ENCODE measurements at places on chromosomes 1 and 21.

- DNase-seq = no peak
These were observed 138.8 kb downstream of the NTMT2 start for GRCh38 chr1:170284512-170284911.

- DNase-seq = no peak
These were observed 22.8 kb downstream of the MYOM3 start for GRCh38 chr1:24089027-24089742.

DNA sequence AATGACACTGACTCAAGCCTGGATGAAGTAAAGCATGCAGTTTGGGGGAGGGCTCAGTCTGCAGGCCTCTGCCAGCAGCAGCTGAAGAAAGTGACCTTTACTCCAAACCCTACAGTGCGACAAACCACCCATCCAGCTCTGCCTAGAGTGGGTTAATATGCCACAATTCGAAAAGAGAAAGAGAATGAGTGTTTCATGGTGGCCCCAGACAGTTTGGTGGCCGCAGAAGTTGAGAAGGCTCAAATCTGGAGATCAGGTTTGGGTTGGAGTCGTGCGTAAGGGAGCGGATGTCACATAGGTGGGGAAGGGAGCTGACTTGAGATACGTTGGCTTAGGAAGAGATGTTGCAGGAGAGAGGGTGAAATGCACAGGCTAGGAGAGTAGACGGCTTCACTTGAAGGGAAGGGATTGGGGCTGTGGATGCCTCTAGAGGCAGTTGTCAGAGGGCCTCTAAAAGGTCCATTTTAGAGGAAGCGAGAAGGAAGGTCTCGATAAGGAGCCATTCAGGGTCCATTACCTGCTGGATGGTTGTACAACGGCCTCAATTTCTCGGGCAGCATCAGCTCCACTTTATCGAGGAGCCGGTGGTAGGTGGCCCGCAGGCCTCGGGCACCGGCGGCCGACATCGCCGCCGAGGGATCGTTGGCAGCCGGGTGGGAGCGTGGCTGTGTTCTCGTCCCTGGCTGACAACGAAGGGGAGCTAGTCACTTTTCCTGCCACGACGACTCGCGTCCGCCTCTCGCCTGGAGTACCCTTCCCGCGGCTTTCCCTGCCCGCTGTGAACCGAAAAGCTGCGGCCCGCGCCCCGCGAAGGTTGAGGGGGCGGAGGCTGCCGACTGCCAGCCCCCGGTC lies 1.0 kb upstream of the DCAF6 start:
- peak; percentile 60 for DNase-seq

- DNase-seq = no peak
These were observed 38.5 kb downstream of the MACO1 start for GRCh38 chr1:25469177-25469576.

DNA sequence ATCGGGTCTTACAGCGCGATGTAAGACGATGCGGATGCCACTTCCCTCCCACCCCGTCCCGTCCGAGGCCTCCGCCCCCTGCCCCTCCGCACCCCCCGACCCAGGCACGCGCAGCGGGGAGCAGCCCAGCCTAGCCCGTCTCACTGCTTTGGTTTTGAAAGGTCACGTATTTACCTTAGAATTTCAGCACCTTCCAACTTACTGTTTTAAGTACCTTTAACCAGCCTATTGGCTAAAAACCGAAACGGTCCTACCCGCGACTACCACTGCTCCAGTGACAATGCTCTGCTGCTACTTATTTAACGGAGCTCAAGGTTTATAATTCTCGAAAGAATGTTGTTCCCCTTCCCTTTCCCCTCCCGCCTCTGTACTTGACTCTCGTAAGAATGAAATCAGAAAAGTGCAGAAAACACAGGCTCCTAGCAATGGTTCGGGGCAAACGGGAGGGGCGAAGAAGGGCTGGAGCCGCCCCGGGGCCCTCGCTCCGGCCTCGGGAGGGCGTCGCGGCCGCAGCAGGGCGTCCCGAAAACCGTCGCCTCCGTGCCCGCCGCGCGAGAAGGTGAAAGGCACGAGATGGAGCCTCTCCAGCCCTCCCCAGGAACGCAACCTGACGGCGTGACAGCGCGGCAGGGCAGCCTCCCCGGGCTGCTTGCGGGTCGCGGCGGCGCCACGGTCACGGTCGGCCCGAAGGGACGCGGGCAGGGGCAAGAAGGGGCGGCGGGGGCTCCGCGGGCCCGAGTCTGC lies 667 bp downstream of the TMEM50B start:
- peak; percentile 61 for DNase-seq

- DNase-seq = no peak
These were observed 43.6 kb upstream of the EDN2 start for GRCh38 chr1:41528106-41528505.

GRCh38 chr1:218878369-218878768 lies 295.3 kb upstream of the LYPLAL1 start:
- DNase-seq = no peak

DNA sequence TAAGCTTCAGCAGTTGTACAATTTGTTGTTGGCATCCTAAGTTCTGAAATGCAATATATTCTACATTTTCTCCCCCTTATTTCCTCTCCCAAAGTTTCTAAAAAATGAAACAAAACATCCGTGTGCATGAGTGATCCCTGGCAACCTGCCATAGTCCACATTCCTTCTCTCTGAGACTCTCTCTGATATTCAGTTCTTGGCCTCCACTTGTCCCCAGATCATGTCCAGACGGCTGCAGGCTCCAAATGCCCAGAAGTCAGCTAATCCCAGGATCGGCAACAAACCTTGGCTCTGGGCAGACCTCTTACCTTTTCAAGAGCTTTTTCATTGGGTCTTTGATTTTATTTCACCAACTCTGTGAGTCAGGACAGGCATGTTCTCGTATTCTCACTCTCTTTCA lies 187.8 kb downstream of the ETS2 start:
- no peak for DNase-seq

DNA sequence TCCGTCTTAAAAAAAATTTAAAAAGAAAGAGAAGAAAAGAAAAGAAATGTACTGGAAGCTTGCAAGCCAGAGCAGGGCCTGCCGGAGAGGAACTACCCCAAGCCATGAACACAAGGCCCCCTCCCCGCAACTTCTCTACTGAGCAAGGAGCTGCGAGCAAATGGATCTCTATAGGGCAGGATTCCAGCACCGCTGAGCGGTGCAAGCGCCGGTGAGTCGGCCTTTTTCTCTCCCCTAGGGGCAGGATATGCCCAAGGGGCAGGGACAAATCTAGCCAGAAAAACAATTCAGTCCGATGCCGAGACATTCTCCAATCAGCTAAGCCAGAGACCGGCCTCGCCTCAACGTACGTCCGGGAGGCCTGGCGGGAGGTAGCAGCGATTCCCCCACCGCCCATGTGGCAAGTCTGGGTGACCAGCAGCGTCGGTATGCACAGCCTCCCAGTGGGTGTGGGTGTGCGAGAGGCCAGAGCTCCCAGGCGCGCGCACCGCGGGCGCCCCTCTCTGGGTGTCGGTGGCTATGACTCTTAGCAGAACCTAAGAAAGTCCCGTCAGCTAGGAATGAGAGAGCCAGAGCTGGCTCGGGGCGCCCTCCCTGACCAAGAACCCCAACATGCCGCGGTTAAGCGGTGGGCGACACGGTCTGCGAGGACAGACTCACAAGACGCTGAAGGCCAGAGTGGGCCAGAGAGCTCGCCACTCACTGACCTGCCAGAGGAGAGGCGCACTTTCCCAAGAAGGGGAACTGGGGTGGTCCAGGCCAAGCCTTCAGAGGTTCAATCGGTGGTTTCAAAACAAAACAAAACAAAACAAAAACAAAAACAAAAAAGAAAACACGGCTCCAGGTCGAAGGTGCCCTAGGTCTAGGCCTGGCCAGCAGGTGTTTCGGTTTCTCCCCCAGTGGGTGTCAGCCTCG lies 1.9 kb downstream of the CSMD2 start:
- peak; percentile 34 for DNase-seq

- DNase-seq = no peak
These were observed 1.7 kb downstream of the ISG15 start for GRCh38 chr1:1014799-1015681.

DNA sequence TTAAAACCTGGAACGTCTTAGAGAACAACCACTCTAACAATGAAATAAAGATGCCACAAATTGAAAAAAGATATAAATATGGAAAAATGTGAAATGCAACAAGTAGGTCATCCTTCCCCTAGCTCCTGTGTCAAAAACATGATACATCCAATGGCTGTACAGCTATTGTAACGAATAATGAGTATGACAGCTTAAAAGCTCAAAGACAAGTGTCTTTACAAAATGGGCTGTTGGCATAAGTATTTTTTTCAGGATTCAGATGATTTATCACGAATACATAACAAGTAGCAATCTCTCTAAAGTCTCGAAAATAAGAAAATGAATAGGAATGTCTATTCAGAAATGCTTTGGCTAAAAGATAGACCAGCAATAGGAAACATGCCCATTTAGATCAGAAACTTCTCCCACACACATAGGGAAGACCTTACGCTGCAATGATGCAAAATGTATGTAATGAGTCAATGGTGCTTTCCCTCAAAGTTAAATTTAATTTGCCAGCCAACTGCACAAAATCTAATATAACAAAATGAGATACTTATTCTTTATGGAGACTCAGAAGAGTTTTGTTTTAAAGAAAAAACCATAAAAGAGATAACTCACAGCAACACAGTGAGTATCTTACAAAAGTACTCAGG lies 8.3 kb downstream of the TGFBR3 start:
- DNase-seq = no peak

- DNase-seq = no peak
These were observed 129.3 kb upstream of the KIF26B start for GRCh38 chr1:245025525-245025924.

DNA sequence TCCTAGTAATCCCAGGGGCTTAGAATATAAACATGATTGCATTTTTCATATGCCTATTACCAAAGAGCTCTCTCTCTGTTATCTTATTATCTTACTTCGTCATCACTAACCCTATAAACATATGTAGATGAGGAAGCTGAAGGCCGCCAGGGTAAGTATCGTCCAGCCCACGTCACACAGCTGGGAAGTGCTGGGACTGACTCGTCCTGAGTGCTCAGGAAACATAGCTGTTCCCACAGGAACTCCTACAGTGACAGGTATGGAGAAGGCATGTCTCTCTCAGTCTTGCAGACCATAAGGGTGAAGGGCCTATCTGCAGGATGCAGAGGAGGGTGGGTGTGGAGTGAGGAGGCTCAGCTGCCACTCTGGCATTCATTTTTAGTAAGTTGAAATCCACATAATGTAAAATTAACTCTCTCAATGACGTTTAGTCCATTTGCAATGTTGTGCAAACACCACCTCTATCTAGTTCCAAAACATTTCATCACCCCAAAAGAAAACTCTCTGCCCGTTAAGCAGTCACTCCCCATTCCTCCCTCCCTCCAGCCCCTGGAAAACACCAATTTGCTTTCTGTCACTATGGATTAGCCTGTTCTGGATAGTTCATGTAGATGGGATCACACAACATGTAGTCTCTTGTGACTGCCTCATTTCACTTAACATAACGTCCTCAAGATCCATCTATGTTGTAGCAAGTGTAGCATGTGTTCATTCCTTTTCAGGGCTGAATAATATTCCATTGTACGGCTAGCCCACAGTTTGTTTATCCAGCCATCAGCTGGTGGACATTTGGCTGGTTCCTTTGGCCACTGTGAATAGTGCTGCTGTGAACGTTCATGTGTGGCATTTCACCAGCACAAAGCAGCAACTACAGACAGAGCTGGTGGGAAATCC lies 68.3 kb downstream of the TCP10L start:
- DNase-seq = no peak

DNA sequence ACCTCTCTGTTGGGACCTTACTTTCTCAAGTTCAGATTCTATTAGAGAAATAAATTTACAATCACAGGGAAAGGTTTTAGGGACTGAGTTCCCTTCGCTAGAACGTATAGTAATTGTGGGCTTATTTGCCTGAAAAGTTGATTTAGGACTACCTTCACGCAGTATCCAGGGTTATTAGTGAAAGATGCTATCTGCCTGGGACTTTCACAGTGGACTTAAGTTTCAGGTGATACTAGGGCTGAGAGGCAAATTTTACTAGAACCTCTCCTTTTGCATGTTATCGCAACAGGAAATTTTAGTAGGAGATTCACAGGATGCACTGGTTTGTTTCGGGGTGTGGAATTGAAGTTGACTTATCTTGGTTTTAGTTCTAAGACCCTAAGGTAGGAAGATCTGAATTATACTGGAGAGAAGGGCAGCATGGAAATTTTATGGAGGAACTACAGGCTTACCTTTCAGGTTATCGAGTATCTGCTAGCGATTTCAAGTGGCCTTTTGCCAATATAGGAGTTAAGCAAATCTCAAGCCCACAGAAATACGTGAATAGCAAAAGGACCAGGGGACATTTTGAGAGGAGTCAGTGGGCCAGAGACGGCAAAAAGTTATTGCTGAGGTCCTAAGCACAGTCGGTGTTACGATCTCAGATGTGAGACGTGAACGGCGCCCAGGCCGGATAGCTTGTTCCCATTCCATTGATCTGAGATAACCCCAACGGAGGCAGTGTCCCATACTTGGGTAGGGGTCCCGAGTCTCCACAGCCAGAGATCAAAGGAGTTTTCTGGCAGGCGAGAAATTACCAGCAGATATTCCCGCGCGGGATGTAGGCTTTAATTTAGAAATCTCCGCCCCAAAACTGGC lies 723 bp upstream of the GNAI3 start:
- no peak for DNase-seq

DNA sequence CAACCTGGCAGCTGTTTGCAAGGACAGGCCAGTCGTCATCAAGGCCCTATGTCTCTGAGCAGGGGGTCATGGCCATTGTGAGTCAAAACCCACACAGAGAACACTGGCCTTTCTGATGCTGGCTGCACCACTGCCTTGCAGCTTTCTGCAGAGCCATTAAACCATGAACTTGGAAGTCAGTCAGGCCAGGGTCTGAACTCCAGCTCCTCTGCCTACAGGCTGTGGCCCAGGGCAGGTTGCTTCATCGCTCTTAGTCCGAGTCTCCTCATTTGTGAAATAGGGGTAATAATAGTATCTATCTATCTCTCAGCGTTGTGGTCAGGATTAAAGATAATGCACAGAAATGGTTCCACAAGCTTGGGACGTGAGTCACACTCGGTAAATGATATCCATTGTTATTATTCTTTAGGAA lies 35.8 kb upstream of the HIVEP3 start:
- DNase-seq = no peak

- DNase-seq = no peak
These were observed 2.2 kb upstream of the LYPD8 start for GRCh38 chr1:248757784-248758195.

- no peak for DNase-seq
These were observed 21.2 kb downstream of the SESN2 start for GRCh38 chr1:28280501-28280900.

DNA sequence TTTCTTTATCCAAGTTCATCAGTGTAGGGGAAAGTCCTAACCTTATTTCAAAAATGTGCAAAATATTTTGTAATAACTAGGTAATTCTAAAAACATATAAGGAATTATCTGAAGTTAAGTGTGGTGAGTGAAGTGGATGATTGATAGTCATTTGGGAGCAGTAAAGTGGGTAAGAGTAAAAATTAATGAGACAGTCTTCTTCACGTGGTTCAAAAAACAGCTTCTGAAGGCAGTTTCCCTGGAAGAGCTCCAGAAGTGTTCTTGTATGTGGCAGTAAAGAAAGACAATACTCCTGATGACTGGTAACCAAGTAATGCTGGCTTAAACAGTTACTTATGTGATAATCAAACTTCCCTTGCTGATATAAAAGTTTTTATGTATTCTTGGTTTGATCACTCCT lies 50.3 kb downstream of the LEPR start:
- DNase-seq = no peak
